ENCODE measurements at places on chromosomes 7 and 10. TPM values are rescaled to one million over a fixed set of nuclear protein-coding genes. Genes with fewer than 3 reads are reported as not detected.

Gene TMEM229A
- not detected for total RNA-seq

GRCh38 chr7:80053124-80053523 lies 81.5 kb upstream of the GNAI1 start:
- no peak overlapping the region for H3K27ac ChIP-seq
- H3K36me3 ChIP-seq = no peaks in the 10 kb centered on the region
- peaks cover 3% of the 10 kb centered on the region for H3K4me1 ChIP-seq
- H3K4me3 ChIP-seq = no peak overlapping the region
- H3K27me3 ChIP-seq = peaks cover 3% of the 10 kb centered on the region

DNA sequence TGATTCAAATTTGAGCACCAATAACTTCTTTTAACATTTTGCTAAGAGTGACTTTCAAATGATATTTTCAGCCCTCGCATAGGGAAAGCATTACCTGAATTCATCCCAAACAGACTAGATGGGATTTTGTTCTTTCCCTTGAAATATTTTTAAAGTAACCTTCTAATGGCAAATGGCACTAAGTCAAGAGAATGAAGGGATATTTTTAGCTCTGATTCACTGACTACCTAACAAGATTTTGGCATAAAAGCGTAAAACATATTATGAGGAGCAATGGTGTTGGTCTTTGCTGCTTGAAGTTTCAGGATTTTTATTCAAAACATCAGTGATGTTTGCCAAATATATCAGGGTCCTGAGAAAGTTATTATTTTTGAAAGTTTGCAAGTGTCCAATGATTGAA lies 290.3 kb downstream of the CDK14 start:
- no peaks in the 10 kb centered on the region for H3K36me3 ChIP-seq

Gene MMD2
- not detected for total RNA-seq

DNA sequence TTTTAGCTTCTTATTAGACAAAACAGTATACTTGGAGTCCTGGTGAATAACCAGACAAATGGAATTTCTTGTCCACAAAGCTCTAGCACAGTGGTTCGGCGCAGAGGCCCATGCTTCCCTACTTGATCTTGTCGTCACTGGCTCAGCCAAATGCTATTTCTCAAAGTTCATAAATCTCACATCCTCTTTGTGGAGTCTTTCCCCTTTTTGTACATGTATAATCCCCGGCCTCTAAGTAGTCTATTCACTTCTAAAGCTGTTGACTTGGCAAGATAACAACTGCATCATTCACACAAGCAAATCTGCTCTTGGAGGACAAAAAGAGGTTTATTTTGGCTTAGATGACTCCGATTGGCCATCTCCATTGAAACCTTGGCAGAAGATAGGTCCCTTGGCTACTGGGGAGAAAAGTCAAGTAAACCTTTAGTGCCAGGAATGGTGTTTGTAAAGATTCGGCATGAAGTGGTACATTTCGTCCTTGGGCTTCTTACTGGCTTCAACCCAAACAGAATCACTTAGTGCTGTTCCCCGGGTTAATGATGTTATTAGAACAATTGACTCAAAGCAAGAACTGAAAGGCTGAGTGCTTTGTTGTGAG lies 5.1 kb upstream of the AKR1E2 start:
- DNase-seq = no peak
- H3K4me3 ChIP-seq = no peak overlapping the region

DNA sequence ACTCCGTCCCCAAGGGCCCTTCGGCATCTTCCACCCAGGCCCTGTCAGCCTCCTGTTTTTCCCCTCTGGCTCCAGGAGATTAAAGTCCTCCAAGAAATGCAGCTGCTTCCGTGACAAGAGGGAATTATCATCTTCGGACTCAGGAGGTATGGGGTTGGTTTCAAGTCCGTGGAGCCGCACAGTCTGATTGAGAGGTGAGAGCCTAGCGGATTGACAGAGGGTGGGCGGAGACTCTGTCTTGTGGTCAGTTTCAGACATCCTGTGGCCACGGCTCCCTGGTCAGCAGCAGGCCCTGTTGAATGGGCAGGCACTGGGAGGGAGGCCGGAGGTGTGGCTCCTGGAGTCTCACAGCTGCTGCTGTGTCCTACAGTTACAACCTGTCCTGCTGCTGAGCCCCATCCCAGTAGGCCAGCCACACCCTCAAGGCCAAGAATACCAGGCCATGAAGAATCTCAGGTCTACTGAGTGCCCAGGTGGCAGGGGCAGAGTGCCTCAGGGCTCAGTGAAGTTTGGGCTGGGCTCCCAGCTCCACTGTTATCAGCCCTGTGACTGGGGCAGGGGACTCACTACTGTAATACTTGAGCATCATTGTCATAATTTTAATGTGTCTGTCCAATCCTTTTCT lies 49.3 kb upstream of the ZNF716 start:
- no peaks in the 10 kb centered on the region for H3K4me1 ChIP-seq
- H3K27me3 ChIP-seq = no peaks in the 10 kb centered on the region
- H3K4me3 ChIP-seq = no peak overlapping the region
- DNase-seq = no peak
- no peak overlapping the region for H3K27ac ChIP-seq

DNA sequence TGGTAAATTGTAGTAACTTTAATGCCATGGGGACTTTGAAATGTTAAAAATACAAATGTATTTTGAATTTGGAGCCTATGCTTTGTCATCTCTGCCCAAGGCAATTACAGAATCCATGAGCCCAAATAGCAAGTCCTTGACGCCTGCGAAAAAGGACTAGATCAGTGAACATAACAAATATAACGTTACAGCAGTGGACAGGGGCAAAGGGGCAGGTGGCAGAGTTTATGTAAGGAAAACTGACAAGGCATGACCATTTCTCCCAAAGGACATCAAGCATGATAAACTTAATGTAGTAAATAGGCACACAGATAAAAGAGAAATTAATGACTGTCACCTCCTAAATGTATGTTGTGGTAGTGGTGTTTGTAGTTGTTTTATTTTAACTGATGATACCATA lies 297.1 kb downstream of the LRRTM3 start:
- no peak overlapping the region for H3K4me3 ChIP-seq
- no peaks in the 10 kb centered on the region for H3K36me3 ChIP-seq
- H3K27me3 ChIP-seq = peaks cover 11% of the 10 kb centered on the region
- no peak for DNase-seq
- no peak overlapping the region for H3K27ac ChIP-seq

DNA sequence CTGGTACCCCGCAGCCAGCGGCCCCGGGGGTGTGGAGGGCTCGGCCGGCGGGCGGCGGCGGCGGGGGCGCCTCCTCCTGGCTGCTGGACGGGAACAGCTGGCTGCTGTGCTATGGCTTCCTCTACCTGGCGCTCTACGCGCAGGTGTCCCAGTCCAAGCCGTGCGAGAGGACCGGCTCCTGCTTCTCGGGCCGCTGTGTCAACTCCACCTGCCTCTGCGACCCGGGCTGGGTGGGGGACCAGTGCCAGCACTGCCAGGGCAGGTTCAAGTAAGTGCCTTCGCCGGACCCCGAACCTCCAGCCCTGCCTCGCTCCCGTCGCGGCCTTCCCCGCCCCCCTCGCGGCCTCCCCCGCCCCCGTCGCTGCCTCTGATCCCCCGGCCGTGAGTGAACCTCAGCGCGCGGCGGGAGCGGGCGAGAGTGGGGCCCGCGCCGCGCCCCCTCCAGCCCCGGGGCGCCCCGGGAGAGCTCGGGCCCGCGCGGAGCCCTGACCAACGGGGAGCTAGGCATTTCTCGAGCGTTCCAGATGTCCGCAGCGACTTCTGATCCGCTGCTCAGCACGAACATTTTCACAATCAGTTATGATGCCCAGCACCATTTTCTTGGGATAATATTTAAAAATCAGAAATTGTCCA lies 727 bp downstream of the ATRNL1 start:
- peak; percentile 28 for DNase-seq
- H3K27ac ChIP-seq = no peak overlapping the region
- H3K36me3 ChIP-seq = no peaks in the 10 kb centered on the region

Data from activated naive CD8-positive, alpha-beta T cell treated with anti-CD3 and anti-CD28 coated beads for 36 hours (primary cell).